NCI-H2227 treated with DMSO at 0.1 percent for 48 hours (cell line): ENCODE measurements at places on chromosomes 7 and 10.

DNA sequence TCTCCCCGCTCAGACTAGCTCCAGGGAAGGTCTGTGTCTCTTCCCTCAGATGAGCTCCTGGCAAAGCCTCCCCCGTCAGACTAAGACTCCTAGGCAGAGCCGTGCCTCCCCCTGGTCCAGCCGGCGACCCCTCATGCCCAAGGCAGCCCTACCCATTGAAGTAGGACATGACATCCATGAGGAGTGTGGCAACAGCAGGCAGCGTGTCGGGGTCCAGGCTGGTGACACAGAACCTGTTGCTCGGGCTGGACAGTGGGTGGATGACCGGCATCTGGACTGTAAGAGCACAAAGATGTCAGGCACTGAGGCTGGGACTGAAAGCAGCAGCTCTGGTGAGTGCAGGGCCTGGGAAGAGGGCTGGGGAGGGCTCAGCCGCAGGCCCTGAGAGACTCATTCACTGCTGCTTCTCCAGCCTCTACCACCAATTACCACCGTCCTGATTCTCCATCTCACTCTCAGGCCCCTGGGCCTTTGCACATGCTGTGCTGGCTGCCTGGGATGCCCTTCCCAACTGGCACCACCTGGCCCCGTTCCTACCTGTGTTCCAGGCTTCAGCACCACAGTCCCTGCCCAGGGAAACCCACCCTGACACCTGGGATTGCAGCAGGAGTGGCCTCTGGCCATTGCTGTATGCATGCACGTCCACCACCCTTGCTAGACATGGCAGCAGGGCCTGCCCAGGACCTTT lies 2.8 kb downstream of the PVRIG start:
- no peak for DNase-seq

GRCh38 chr7:129650056-129650758 lies 38.7 kb downstream of the NRF1 start:
- no peak for DNase-seq

- no peak for DNase-seq
These were observed 19.9 kb downstream of the IDE start for GRCh38 chr10:92553959-92554358.

DNA sequence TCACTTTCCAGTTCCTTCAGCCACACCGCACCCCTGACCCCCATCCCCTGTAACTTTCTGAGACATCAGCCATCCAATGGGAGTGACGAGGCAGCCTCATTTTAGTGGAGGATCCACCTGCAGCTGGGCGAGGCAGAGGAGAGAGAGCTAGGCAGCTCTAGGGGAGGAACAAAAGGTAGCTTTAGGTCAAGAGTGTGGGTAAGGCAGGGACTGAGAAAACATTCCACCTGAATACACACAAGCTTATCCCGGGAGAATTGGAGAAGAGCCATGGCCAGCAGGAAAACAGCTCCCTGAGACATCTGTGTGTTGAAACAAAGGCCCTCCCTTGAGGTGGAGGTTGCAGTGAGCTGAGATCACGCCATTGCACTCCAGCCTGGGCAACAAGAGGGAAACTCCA lies 6.7 kb upstream of the KLRG2 start:
- no peak for DNase-seq

- no peak for DNase-seq
These were observed 683.8 kb upstream of the ANKRD30A start for GRCh38 chr10:36441557-36441956.
